Effector memory CD8-positive, alpha-beta T cell (primary cell): ENCODE measurements at places on chromosomes 3 and 15.

DNA sequence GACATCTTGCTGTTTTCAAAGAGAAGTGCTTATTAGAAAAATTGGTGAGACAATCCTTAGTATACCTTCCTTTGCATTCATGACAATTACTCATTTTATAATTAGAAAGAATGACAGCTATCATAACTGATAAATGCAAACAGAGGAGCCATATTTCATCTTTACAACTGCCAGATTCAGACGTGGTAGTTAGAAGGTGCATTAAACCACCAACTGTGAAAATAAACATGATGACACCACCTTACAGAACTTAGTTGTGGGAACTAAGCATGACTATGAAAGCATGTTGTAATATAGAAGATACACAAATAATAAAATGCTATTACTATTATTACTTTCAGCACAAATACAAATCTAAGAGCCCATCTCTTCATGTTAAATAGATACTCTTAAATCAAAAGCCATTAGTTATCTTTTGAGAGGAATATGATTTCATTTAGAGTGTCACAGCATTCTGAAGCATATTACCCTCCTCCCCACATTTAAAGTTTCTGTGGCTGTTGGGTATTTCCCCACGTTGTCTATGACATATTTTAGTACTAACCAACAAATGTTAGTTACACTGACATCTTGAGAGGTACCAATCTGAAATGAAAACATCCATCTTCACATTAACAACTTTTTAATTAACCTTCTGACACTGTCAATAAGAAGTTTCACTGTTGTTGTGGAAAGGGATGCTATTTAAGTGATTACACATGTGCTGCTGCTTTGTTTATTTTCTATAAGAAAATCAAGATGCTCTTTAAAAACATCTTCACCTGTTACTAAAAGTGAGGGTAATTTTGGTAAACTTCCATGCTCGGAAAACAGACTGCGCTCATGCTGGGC is 163.8 kb downstream of the LSAMP start:
- no peaks in the 10 kb centered on the region for H3K36me3 ChIP-seq
- H3K27ac ChIP-seq = no peak overlapping the region
- no peaks in the 10 kb centered on the region for H3K4me1 ChIP-seq
- no peaks in the 10 kb centered on the region for H3K27me3 ChIP-seq
- no peak for DNase-seq

DNA sequence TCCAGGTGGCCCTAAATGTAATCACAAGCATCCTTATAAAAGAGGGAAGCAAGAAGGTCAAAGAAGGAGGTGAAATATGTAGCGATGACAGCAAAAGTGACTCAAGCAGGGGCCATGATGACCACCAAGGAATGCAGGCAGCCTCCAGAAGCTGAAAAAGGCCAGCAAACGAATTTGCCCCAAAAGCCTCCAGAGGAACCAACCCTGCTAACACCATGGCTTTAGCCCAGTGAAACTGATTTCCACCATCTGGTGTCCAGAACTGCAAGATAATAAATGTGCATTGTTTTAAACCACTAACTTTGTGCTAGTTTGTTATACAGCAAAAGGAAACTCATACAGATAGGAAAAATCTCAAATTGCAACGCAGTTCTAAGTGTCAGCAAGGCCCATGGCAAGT is 23.0 kb upstream of the RBSN start:
- no peaks in the 10 kb centered on the region for H3K36me3 ChIP-seq
- H3K27me3 ChIP-seq = peaks cover 13% of the 10 kb centered on the region
- no peaks in the 10 kb centered on the region for H3K4me1 ChIP-seq

DNA sequence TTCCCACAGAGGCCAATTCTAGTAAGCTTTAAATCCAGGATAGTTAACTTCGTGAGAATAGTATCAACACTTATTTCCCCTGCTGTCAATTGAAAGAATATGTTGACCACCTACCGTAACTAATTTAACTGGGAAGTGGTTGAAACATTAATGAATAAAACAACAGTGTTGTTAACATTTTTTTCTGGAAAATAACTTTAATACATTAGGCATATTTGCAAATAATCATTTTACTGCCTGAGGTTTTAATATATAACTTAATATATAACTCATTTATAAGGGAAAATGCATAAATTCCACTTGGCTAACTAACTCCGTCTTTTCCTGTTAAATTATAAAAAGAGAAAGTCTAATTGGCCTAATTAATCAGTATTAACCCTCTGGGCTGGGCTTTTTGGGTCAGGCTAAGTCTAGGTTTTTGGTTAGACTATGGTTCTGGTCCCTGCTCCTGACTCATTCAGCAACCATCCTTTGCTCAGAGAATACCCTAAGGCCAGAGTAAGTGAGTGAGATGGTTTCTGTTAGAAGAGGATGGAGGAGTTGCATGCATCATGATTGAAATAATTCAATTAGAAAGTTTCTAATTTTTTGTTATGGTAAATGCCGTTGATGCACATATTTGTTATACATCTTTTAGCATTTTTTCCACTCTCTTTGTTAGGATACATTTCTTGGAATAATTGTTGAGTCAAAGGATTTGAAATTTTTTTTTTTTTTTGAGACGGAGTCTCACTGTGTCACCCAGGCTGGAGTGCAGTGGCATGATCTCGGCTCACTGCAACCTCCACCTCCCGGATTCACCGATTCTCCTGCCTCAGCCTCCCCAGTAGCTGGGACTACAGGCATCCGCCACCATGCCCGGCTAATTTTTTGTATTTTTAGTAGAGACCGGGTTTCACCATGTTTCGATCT is 10.8 kb upstream of the SKIL start:
- H3K36me3 ChIP-seq = peaks cover 3% of the 10 kb centered on the region
- no peaks in the 10 kb centered on the region for H3K27me3 ChIP-seq
- H3K27ac ChIP-seq = no peak overlapping the region
- no peak for DNase-seq
- no peak overlapping the region for H3K4me3 ChIP-seq
- no peaks in the 10 kb centered on the region for H3K4me1 ChIP-seq

GRCh38 chr3:113185194-113185835 is 26.0 kb upstream of the BOC start:
- peaks cover 27% of the 10 kb centered on the region for H3K27me3 ChIP-seq
- H3K36me3 ChIP-seq = no peaks in the 10 kb centered on the region
- no peak for DNase-seq
- no peaks in the 10 kb centered on the region for H3K4me1 ChIP-seq

GRCh38 chr15:94456226-94456625 is 224.9 kb downstream of the MCTP2 start:
- H3K27me3 ChIP-seq = no peaks in the 10 kb centered on the region
- H3K36me3 ChIP-seq = peaks cover 12% of the 10 kb centered on the region
- peaks cover 5% of the 10 kb centered on the region for H3K4me1 ChIP-seq
- H3K27ac ChIP-seq = no peak overlapping the region
- no peak for DNase-seq
- no peak overlapping the region for H3K4me3 ChIP-seq

- DNase-seq = no peak
- no peak overlapping the region for H3K27ac ChIP-seq
- no peaks in the 10 kb centered on the region for H3K36me3 ChIP-seq
- peaks cover 10% of the 10 kb centered on the region for H3K27me3 ChIP-seq
- no peaks in the 10 kb centered on the region for H3K4me1 ChIP-seq
- no peak overlapping the region for H3K4me3 ChIP-seq
Observed at GRCh38 chr15:33375236-33375635, 64.5 kb downstream of the RYR3 start.

DNA sequence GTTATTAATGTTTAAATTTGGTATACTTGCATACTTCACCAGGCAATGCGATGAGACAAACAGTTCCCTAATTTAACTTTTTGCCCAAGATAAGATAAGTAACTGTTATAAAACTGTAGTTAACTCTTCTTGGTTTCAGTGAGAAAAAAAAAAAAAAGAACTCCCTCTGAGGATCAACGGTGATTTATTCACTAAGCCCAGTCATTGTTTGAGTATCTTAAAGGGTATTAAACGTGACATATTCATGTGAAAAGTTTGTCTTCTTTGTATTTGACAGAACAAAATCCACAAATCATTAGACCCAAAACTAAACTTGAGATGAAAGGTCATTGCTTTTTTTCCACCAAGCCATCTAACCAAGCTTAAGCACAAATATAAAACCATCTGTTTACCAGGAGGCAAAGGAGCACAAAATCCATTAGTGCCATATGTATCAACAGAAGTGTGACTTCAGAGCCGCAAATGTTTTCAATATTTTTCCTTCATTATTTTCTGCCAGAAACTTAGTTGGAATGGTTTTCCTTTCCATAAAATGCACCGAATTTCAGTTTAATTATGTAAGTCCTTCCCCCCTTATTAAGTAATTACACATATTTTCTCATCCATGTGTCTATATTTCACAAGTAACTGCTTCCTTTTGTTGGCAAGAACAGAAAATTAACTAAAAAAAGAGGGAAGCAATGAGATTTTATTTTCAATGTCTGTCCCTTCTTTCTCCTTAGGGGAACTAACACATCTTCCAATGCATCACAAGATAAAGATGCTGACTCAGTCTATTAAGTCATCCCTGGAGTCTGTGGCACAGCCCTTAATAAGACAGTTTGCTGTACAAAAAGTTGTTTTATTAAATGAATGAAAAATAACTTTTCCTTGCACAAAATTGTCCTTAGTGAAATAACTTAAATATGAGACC is 92.2 kb upstream of the RAP2B start:
- H3K27ac ChIP-seq = no peak overlapping the region
- no peak for DNase-seq
- no peak overlapping the region for H3K4me3 ChIP-seq
- H3K36me3 ChIP-seq = no peaks in the 10 kb centered on the region
- H3K27me3 ChIP-seq = peaks cover 11% of the 10 kb centered on the region
- H3K4me1 ChIP-seq = no peaks in the 10 kb centered on the region

- peaks cover 14% of the 10 kb centered on the region for H3K4me1 ChIP-seq
- no peak for DNase-seq
- no peaks in the 10 kb centered on the region for H3K36me3 ChIP-seq
- no peak overlapping the region for H3K27ac ChIP-seq
- no peaks in the 10 kb centered on the region for H3K27me3 ChIP-seq
- no peak overlapping the region for H3K4me3 ChIP-seq
Observed at GRCh38 chr3:108879915-108880314, 57.3 kb downstream of the TRAT1 start.

- H3K4me1 ChIP-seq = no peaks in the 10 kb centered on the region
- no peaks in the 10 kb centered on the region for H3K36me3 ChIP-seq
- H3K27me3 ChIP-seq = no peaks in the 10 kb centered on the region
- no peak for DNase-seq
- H3K27ac ChIP-seq = no peak overlapping the region
Observed at GRCh38 chr3:79845546-79845945, 77.7 kb upstream of the ROBO1 start.

GRCh38 chr3:103624271-103624670 is 1189.5 kb downstream of the ZPLD1 start:
- no peaks in the 10 kb centered on the region for H3K27me3 ChIP-seq
- H3K27ac ChIP-seq = no peak overlapping the region
- H3K36me3 ChIP-seq = peaks cover 3% of the 10 kb centered on the region
- no peak overlapping the region for H3K4me3 ChIP-seq
- no peaks in the 10 kb centered on the region for H3K4me1 ChIP-seq
- no peak for DNase-seq

DNA sequence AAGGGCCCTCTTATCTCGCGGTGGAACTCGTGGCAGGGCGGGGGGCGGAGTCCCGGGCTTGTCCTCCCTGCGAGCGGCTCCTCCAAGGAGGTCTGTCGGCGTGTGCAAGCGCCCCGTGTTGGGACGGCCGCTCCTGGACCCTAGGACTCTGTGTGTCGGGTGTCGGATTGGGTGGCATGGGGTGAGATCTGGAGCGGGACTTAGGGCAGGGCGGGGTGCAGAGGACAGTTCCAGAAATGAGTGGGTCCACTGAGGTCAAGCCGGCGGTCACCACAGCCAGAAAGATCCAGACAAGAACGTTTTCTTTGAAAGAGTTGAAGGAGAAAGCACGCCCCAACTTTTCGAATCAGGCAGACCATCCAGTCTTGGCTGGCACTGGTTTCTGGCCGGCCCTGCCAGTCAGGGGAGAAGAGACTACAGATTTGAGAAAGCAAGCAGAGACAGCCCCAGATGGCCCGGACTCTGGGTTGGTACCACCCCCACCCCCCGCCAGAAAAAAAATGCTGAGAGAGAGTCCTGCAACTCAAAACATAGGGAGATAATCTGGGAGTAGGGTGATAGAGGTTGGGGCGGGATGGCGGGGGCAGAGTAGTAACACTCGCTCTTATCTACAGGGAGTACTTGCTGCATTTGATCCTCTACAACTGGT is 784 bp upstream of the CISH start:
- H3K27ac ChIP-seq = peak overlapping the region; percentile 96
- peaks cover 70% of the 10 kb centered on the region for H3K4me1 ChIP-seq
- H3K36me3 ChIP-seq = peaks cover 58% of the 10 kb centered on the region
- H3K27me3 ChIP-seq = no peaks in the 10 kb centered on the region
- DNase-seq = no peak

GRCh38 chr3:194871864-194872668 is 186.4 kb downstream of the FAM43A start:
- no peaks in the 10 kb centered on the region for H3K4me1 ChIP-seq
- DNase-seq = no peak
- peaks cover 6% of the 10 kb centered on the region for H3K36me3 ChIP-seq
- peaks cover 47% of the 10 kb centered on the region for H3K27me3 ChIP-seq

GRCh38 chr3:151660885-151661284 is 72.8 kb upstream of the AADACL2 start:
- H3K27me3 ChIP-seq = no peaks in the 10 kb centered on the region
- H3K4me1 ChIP-seq = no peaks in the 10 kb centered on the region
- H3K36me3 ChIP-seq = no peaks in the 10 kb centered on the region
- no peak for DNase-seq

DNA sequence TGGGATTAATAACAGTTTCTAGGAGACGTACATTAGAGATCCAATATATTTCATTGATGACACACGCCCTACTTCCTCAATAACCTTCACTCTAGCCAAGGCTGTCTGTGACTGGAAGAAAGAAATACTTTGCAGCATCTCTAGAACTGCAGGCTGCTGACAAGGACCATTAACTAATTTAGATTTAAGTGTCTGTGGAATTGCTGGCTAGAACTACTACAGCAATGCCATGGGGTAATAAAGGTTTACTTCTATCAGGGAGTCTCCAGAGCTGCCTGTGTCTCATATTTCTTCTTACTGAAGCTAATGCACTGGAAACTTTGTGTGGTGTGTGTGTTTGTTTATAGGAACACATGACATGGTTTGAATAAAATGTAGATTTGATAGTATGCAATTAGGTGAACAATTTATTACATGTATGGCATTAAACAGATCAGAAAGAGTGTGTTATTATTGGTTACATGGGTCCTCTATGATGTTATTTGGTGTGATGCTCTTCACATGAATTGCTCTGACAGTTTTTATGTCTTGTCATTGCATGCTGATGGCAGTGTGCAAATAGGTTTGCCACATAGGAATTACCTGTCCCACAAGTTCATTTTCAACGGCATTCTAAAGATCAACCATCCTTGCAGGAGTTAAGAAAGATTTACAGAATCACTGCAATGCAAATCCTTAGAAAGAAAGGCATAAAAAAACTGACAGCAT is 916.2 kb upstream of the CADM2 start:
- H3K36me3 ChIP-seq = no peaks in the 10 kb centered on the region
- H3K4me3 ChIP-seq = no peak overlapping the region
- H3K27ac ChIP-seq = no peak overlapping the region
- no peak for DNase-seq
- no peaks in the 10 kb centered on the region for H3K27me3 ChIP-seq

- H3K27me3 ChIP-seq = no peaks in the 10 kb centered on the region
- H3K4me3 ChIP-seq = no peak overlapping the region
- no peak overlapping the region for H3K27ac ChIP-seq
- no peaks in the 10 kb centered on the region for H3K36me3 ChIP-seq
- H3K4me1 ChIP-seq = peaks cover 24% of the 10 kb centered on the region
- no peak for DNase-seq
Observed at GRCh38 chr3:188554404-188554803, 400.4 kb downstream of the LPP start.
